Effector memory CD8-positive, alpha-beta T cell (primary cell): ENCODE measurements at places on chromosomes 7 and 10.

GRCh38 chr7:54944179-54944578 lies 74.6 kb upstream of the EGFR start:
- H3K27ac ChIP-seq, result no peak overlapping the region
- DNase-seq, result no peak
- H3K4me1 ChIP-seq, result no peaks in the 10 kb centered on the region
- H3K27me3 ChIP-seq, result peaks cover 4% of the 10 kb centered on the region
- no peak overlapping the region for H3K4me3 ChIP-seq
- no peaks in the 10 kb centered on the region for H3K36me3 ChIP-seq

- H3K4me1 ChIP-seq, result peaks cover 3% of the 10 kb centered on the region
- no peak overlapping the region for H3K27ac ChIP-seq
- no peak for DNase-seq
- H3K36me3 ChIP-seq, result peaks cover 43% of the 10 kb centered on the region
- peak overlapping the region; percentile 87 for H3K4me3 ChIP-seq
Observed at GRCh38 chr10:133454204-133454893, 604 bp downstream of the SCART1 start.

- peaks cover 29% of the 10 kb centered on the region for H3K4me1 ChIP-seq
- peak overlapping the region; percentile 61 for H3K4me3 ChIP-seq
- no peaks in the 10 kb centered on the region for H3K27me3 ChIP-seq
- DNase-seq, result no peak
- peaks cover 31% of the 10 kb centered on the region for H3K36me3 ChIP-seq
- peak overlapping the region; percentile 82 for H3K27ac ChIP-seq
Observed at GRCh38 chr10:61942604-61943461, 41.3 kb downstream of the ARID5B start.

DNA sequence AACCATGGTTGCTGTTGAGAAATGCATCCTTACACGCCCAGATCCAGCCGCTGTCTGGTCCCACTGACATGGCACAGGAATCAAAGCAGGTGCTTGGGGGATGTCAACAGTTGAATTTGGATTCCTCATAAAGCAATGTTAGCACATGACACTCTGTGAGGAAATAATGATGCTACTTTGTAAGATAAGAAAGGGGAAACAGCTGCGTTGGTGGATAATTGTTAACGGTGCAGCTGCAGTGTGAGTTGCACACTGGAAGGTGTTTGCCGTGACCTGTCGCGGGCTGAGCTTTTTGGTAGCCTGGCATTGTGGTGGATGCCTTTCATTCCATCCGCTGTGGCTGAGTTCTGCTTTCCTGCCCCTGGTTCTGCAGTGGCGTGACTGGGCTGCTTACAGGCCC lies 113.9 kb downstream of the MGMT start:
- H3K27ac ChIP-seq, result no peak overlapping the region
- no peak for DNase-seq
- peaks cover 5% of the 10 kb centered on the region for H3K4me1 ChIP-seq
- H3K4me3 ChIP-seq, result no peak overlapping the region
- H3K27me3 ChIP-seq, result no peaks in the 10 kb centered on the region
